ENCODE measurements at places on chromosomes 3 and 15.

DNA sequence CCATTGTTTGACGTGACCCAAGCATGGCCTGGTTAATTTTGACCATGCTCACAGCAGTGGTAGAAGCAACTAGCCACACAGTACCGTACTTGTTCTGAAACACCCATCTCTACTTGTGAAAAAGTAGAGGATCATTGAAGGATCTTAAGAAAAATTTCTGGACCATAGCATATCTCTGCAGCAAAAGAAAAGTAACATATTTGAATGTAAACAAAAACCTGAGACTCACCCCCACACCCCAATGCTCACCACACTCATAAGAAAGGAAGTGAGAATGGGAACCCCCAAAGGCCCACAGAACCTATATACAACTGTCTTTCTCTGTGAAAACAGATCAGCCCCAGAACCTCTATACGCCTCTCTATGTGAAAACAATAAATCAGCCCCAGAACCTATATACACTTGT is 33.8 kb upstream of the TFRC start:
- DNase-seq = no peak

GRCh38 chr3:169618894-169619792 is 44.4 kb downstream of the MECOM start:
- no peak for DNase-seq

DNA sequence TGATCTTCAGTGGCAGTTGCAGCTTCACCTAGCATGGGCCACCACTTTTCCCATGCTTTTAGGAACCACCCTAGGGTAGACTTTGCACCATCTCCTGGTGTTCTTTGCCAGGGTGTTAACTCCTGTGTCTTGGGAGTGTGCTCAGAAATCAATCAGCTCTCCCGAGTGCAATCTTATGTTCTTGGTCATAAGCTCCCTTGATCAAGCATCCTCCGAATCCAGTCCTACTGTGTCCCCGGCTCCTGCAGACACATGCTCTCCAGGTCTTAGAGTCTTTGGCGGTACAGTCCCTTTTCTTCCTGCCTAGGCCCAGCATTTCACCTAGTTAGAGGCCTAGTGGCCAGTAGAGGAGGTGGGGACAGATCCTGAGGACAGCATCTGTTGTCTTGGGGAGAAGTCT is 74.7 kb upstream of the SYN2 start:
- no peak for DNase-seq

GRCh38 chr3:159112724-159113123 is 310.9 kb downstream of the MFSD1 start:
- no peak for DNase-seq

DNA sequence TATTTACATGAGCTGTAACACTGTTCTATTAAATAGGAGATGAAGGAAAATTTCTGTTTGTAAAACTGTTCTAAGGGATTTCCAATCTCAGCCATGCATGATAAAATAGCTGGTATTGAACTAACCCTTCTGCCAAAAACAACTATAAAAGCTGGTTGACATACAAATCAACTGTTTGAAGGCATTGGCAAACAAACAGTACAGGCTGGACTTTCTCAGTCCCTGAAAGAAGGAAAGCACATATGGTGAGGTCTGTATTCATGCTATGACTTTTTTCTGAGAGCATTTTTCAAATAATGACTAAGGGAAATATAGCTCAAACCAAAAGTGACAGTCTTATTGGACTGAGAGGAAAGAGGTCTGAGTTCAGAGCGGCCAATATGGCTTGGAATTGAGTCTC is 117.0 kb upstream of the CCDC54 start:
- DNase-seq = no peak

- DNase-seq = no peak
These were observed 68.1 kb downstream of the CRYGS start for GRCh38 chr3:186476044-186476468.

- DNase-seq = no peak
These were observed 439.0 kb upstream of the ADAMTS9 start for GRCh38 chr3:65126527-65127410.

DNA sequence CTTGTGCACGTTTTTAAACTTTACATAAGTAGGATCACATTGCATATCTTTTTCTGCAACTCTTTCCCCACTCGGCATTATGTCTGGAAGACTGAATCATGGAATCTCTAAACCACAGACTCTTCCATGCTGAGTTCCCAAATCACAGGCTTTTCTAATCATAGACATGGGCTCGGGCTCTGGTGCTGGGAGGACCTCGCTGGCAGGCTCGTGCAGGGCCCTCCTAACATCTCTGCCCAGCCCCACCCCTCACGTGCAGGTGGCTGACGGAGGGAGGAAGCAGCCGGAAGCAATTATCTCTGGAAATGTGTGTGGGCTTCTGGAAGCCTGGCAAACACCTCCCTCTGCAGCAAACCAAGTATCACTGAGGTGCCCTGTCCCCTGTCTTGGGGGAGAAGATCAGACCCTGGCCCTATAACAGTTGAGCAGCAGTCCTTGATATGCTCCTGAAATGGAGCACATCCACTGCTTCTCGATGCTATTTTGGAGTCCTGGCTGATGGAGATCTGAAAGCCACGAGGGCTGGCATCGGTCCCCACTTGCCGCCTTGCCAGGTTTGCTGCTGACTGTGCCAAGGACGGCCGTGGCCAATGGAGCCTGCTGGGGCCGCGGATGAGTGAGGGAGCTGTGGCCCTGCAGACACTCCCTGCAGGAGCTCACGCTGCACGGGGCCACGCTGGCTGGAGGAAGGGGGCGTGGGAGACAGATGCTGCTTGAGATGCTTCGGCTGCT is 4.4 kb upstream of the IQSEC1 start:
- DNase-seq = no peak

GRCh38 chr15:38414357-38414756 is 39.6 kb upstream of the FAM98B start:
- DNase-seq = peak; percentile 27

DNA sequence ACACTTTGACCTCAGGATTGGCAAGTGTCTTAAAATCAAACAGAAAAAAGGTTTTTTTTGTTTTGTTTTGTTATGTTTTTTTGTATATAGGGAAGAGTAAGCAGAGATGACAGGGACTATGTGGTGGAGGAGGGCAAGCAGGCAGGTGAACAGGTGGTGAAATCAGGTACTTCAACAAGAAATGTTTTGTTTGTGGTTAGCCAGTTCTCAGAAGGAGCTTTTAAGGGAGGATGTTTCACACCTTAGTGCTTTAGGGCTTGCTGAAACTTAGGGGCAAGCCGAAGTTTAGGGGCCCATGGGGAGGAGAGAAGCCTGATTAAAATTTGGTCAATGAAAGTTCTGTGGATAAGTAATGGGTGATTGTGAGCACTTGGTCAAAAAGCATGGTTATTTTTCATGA is 370.7 kb upstream of the SLCO3A1 start:
- DNase-seq = no peak

DNA sequence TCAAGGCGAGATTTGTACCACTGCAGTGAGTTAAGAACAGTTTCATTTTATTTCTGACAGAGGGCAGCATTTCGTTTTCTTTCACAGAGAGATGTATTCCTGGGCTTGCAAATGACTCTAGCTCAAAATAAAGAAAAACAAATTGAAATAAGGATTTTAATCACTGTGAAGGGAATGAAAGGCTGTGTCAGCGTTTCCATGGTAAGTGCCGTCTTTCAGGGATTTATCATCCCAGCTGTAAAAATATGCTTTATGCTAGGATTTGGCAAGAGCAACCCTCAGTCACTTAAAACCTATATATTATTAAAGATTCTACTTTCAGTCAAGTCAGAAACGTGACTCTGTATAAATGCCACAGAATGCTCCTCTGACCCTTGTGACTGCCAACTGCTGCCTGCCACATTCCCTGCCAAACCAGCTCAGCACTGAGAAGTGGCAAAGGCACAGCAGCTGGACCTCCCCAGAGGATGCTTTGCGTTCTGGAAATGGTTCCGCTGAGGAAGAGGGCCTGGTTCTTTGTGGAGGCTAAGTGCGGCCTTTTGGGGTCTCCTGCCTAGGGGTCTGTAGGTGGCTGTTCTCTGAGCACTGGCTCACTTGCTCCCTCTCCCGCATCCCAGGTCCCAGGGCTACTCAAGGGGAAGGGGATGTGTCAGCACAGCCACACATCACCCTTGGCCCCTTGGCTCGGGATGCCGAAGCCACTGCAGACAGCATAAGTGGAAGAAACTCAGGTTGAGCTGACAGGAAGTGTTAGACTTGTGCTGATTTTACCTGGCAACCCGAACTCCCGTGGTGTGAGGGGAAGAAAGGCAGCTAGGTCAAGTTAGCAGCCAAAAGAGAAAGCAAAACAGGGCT is 56.6 kb upstream of the POMGNT2 start:
- peak; percentile 48 for DNase-seq

DNA sequence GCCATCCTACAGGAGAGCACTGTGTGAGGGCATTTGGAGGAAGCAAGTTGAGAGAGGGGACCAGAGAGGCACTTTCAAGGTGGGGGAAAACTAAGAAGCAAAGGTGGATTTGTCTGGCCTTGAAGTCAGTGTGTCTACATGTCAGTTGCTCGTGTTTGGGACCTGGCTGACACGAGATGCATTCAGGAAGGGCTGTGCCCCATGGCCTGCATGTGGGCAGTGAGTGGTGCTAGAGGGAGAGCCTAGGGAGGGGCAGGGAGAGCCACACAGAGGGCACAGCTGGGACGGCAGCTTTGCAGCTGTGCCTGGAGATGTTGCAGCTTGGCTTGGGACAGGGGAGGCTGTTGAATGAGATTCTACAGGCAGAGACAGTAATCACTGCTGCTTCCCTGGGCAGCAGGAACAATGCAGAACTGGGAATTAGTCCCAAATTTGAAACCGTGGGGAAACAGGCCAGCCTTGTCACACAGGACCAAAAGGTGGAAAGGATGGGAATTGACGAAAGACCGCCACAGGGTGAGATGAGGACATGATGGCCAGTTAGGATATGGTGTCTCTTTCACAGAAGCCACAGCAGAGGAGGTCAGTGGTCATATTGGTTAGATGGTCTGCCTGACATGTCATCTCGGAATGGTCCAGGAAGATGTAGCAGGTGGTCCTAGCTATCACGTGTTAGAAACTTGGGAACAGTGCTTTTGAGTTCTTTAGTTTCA is 10.0 kb downstream of the SEC61A1 start:
- no peak for DNase-seq

GRCh38 chr15:99722406-99722805 is 10.8 kb downstream of the LYSMD4 start:
- no peak for DNase-seq

GRCh38 chr3:53100818-53101466 is 29.3 kb downstream of the RFT1 start:
- peak; percentile 18 for DNase-seq
